ENCODE measurements at places on chromosomes 3 and 15.
A peak's percentile ranks its signal among the peaks of the same experiment; 100 is the strongest.

DNA sequence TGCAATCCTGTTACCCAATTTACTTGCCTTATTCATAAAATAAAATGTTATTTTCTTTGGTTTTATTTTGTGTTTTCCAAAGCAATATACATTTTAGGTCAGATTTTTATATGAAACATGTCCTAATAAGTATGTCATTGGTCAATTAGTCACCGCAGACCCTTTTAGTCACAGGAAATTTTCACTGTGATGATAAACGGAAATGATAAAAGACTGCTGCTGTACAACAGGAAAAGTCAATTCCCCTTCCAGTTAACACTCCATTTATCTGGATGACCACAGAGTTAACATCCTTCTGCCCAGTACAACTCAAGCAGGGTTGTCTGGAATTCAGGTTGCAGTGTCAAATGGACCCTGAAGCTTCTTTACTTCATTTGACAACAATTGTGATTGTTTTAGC is 175.2 kb downstream of the LSAMP start:
- DNase-seq: no peak

DNA sequence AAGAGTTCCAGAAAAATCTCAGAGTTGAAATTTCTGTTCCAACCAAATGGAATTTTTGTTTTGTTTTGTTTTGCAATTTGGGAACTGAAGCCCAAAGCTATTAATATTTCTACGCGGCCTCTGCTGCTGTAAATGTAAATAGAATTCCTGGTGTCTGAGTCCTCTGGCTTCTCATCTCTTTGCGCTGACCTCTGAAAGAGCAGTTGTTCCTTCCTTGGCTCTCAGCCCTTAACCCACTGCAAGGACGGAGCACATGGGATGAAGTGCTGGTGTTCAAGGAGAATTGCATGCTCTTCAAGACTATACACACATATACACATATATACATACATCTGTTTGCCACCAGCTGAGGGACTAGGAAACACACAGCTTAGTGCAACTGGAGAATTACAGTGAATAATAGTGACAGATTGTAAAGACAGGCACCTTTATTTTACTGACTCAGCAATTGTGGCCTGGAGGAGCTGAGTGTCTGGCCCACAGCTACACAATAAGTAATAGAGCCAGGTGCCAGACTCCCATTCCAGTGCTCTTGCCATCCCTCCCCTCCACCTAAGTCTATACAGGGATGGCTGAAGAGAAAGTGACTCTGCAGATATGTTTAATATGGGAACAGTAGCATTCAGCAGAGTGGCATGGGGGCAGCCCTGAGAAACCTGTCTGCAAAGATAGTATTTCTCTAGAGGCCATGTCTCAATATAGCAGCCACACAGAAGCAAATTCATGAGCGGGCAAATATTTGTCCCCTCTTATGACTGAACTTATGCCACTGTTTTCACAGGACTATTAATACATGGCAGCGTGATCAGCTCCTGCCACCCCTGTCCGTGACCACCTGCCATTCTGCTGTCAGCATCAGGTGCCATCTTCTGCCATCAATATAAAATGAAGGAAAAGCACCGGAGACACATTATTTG is 42.3 kb downstream of the NEK10 start:
- no peak for DNase-seq

DNA sequence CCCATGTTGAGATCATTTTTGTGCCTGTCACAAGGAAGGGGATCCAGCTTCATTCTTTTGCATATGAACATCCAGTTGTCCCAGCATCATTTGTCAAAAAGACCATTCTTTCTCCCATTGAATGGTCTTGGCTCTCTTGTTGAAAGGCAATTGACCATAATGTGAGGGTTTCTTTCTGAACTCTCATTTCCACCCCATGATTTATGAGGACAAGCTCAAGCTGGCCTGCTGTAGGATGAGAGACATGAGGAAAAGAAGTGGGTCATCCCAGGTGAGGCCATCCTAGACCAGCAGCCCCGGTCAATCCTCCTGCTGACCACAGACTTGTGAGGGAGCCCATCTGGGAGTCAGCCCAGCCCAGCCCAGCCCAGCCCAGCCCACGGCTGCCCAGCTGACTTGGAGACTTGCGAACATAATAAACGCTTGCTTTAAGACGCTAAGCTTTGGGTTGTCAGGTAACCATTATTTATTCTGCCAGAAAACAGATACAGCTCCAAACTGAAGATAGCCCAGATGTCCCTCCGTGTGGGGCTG is 69.0 kb downstream of the LINGO1 start:
- no peak for DNase-seq

- no peak for DNase-seq
Observed at GRCh38 chr3:56484525-56485032, 16.3 kb upstream of the ERC2 start.

GRCh38 chr3:12948371-12948770 is 107.0 kb upstream of the RPL32 start:
- no peak for DNase-seq

DNA sequence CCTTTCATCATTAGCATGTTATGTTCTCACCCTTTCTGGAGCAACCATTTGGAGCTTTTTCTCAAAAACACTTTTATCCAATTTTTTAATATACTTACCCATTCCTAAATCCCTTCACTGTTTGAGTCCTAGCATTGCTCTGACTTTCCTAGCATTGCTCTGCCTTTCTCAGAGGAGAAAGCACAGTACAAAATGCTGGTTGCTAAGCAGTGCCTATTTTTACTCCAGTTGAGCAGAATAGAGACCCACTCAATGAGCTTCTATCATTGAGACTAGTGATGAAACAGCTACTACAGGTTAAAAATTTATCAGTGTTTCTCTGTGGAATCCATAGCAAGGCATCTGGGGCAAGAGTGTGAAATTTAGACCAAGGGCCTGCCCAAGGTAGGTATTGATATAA is 21.8 kb upstream of the IL1RAP start:
- DNase-seq: no peak

DNA sequence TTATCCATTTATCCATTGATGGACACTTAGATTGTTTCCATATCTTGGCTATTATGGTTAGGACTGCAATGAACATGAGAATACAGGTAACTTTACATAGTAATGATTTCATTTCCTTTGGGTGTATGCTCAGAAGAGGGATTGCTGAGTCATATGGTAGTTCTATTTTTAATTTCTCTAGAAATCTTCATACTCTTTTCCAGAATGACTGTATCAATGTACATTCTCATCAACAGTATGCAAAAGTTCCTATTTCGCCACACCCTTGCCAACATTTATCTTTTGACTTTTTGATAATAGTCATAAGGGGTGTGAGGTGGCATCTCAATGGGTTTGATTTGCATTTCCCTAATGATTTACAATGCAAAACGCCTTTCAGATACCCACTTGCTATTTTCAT is 6.2 kb upstream of the NIPA1 start:
- DNase-seq: no peak

- DNase-seq: no peak
Observed at GRCh38 chr3:13470894-13471574, 9.1 kb upstream of the HDAC11 start.

DNA sequence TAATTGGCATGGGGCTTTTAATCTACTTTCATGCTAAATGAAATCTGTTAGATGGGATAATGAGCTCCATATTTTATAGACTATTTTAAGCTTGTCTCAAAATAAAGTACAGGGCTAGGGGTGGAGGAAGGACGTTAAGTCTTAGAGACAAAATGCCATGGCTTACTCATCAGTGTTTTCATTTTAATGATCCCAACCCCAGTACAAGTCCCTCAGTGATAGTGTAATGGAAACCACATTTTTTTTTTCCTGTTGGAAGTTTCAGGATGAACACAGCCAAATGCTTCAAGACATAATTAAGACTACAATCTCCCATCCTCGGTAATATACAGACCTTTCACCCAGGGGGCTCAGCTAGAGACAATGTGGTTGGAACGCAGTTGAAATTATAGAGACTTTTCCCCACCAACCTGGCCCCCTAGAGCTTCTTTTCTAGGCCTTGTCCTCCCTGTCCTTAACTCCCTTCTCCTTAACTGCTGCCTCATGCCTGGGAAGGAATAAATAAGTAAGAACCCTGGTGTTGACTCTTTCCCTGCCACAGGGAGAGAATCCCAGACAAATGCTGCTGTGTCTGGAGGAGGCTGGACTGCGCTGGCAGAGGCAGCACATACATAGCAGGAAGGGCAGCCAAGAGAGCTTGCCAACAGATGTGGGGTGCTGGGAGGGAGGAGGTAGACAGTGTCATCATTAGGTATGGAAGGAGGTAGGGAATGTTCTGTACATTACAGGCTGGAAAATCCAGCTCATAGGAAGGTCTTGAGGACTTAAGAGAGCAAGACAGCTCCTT is 115.4 kb upstream of the ROPN1 start:
- no peak for DNase-seq

DNA sequence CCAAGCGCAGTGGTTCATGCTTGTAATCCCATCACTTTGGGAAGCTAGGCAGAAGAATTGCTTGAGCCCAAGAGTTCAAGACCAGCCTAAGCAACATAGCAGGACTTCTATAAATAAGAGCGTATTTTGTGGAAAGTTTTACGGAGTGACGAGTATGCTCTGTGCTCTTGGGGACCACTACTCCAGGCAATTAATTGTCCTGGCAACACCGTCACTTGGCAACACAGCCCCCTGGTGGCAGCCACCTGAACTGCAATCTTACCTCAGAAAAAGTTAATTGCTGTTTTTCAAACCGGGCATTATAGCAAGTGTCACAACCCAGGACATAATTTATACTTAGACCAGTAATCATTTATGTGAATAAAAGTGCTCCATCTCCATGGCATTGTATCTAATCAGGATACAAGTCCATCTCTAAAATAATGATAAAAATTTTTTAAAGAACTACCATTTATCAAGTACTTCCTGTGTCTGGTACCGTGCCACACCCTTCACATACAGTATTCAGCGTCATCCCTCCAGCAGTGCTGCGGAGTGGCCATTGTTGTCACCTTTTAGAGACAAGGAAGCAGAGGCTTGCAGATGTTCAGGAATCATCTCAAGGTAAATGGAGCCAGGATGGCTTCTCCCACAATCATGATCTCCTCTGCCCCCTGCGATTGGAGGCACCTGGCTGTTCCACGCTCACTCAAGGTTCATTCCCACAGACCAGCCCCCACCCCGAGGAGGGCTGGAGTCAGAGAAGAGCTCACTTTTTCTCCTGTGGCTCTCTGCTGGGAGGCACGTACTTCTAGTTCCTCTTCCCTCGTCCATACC is 34.5 kb downstream of the PLA2G4D start:
- peak; percentile 72 for DNase-seq

- no peak for DNase-seq
Observed at GRCh38 chr15:56036546-56037067, 43.2 kb upstream of the NEDD4 start.

DNA sequence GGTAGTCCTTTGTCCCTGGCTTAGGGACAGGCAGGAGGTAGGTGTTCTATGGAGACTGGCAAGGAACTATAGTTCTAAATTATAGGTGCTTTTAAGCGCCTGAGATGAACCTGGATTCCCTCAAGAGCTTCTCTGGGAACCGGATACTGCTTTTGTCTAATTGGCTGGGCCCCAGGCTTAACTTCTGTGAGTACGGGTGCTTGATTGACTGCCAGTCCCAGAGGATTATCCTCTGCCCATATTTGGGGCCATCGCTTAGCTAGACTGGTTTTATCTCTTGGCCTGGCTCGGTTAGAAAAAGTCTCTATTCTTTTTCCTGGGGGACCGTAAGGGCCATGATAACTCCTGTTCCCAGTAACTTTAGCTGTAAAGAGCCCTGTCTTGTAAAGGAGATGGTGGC is 339.1 kb downstream of the KCNH8 start:
- DNase-seq: no peak

DNA sequence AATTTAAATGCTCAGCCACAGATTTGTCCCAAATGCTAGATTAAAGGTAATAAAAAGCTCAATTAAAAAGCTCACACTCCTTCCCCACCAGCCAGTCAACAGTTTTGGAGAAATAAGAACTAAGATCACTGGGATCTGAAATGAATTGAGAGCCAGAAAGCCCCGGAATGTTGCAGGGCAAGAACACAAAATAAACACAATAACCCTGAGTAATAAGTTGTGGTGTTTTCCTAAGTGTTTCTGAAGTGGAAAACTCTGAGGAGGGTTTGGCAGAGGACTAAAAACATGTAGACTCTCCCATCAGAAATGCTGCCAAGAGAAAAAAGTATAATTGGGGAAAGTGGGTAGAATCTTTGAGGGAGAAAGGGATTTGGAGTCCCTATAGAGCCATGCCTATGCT is 127.8 kb downstream of the ABI3BP start:
- DNase-seq: no peak

- DNase-seq: no peak
Observed at GRCh38 chr3:34131091-34131490, 332.7 kb downstream of the PDCD6IP start.

DNA sequence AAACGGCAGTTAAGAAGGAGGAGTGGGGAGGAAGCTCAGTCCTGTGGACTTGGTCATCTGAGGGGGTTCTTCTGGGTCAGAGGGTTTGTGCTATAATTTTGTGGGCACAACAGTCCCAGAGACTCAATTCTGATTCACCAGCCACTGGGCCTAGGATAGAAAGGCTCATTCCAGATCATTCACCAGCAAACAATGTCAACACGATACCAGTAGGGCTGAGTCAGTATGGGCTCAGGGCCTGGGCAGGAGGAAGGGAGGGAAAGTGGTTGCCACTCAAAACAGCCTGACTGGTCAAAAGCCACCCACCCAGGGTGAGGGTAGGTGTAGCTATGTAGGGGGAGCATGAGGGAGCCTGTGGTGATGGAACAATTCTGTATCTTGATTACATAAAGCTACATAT is 86.9 kb upstream of the MEX3B start:
- DNase-seq: no peak

- DNase-seq: no peak
Observed at GRCh38 chr15:62126364-62126763, 38.7 kb downstream of the C2CD4B start.

DNA sequence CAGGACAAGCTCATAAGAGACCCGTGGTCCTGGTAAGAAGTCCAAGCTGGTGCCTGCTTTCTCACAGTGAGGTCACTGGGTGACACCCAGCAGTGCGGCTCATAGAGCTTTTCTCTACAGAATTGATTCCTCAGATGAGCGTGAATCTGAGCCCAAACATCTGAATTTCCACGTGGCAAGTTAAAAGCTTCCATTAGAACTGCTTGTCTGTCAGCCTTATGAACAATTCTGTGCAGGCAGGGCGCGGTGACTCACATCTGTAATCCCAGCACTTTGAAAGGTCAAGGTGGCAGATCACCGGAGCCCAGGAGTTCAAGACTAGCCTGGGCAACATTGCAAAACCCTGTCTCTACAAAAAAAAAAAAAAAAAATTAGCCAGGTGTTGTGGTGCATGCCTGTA is 113.1 kb upstream of the ABHD17C start:
- no peak for DNase-seq

DNA sequence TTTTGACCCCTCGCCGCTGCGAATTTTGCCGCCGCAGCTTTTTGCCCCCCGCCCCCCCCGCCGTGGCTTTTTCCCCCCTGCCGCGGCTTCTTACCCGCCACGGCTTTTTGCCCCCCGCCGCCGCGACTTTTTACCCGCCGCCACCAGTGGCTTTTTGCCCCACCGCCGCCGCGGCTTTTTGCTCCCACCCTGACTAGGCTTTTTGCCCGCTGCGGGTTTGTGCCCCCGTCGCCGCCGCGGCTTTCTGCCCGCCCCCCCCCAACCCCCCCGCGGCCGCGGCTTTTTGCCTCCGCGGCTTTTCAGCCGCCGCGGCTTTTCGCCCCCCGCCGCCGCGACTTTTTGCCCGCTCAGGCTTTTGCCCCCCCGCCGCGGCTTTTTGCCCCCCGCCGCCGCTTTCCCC is 598.1 kb downstream of the GOLGA6L6 start:
- no peak for DNase-seq

- DNase-seq: no peak
Observed at GRCh38 chr15:67465196-67465952, 55.6 kb upstream of the C15orf61 start.

GRCh38 chr15:57676585-57676984 is 29.9 kb upstream of the POLR2M start:
- no peak for DNase-seq

GRCh38 chr15:39286706-39287105 is 294.2 kb upstream of the THBS1 start:
- no peak for DNase-seq

Measured in CD4-positive, alpha-beta memory T cell (primary cell).